Mucosa of descending colon (tissue), 3 donors: ENCODE measurements at places on chromosomes 13 and 19. TPM values are rescaled to one million over a fixed set of nuclear protein-coding genes. Genes with fewer than 3 reads are reported as not detected.

DNA sequence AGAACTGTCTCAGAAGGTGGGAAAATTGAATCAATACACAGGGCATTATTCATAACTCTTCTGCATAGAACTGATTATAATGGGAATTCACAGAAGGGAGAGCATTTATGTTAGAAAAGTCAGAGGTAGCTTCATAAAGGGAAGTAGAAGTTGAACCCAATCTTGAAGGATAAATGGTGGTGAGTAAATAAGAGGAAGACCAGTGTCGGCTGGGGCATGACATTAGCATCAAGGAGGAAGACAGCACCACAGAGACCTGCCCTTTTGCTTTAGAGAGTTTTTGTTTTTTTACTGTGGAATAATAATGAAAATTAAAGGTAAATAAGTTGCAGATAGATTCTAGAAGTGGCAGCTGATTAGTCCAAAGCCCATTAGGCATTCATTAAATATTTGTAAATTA is 21.9 kb downstream of the CDC16 start:
- no peak for DNase-seq

DNA sequence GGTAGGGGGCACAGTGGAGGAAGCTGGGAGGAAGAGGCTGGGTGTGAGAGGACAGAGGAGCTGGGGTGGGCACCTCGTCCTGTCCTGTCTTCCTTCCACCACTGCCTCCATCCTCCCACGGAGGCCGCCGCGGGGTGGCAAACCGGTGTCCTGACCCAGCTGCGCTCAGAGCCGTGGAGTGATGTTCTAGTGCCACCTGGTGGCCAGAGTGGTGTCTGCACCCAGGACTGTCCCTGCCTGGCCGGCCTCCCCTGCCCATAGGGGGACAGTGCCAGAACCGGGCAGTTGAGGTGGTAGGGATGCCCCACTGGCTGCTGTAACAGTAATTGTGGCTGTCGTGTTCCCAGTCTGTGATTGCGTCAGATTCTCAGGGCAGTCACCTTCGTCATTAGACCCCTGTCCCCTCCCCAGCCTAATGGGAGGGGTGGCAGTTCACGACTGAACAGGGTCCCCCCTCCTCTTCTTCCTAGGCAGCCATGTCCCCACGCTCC is 11.1 kb upstream of the ARRDC2 start:
- DNase-seq, result peak; percentile 83

DNA sequence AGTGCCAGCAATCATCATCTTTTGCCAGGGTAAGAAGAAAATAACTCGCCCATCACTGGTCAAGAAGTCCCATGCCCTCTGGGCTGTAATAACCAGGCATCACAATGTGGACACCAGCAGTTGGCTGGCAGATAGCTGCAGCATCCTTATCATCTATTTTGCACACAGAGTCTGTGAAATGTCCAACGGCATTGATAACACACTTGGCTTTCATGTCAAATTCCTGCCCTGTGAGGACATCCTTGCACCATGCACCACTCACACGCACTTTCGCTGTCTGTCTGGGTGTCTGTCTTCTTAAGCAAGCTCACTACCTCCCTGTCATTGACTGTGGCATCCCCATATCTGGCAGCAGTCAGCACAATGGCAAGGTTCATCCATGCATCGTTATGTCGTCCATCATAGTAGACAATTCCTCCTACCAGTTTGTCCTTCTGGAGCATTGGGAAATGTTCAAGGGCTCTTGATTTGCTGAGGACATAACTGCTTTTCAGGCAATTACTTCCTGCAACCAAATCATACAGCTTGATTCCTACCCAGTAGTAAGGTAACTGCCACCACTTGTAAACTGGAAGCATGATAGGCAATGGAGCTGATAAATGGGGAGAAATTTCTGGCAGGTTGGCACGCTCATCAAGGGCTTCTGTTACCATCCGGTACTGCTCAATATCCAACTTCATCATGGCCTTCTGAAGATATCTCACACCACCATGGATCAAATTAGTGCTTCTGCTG is 6.8 kb upstream of the ZSCAN5A start:
- no peak for DNase-seq

GRCh38 chr13:62512194-62513141 is 1096.8 kb upstream of the PCDH20 start:
- DNase-seq, result peak; percentile 11

- DNase-seq, result no peak
Observed at GRCh38 chr13:33723365-33723764, 94.6 kb upstream of the RFC3 start.

GRCh38 chr13:20414546-20415305 is 110.9 kb downstream of the CRYL1 start:
- DNase-seq, result peak; percentile 17

COQ8B gene
- 49.2 TPM for total RNA-seq
